Amniotic epithelial cell (primary cell): ENCODE measurements at places on chromosomes 7 and 10.
A peak's percentile ranks its signal among the peaks of the same experiment; 100 is the strongest.

DNA sequence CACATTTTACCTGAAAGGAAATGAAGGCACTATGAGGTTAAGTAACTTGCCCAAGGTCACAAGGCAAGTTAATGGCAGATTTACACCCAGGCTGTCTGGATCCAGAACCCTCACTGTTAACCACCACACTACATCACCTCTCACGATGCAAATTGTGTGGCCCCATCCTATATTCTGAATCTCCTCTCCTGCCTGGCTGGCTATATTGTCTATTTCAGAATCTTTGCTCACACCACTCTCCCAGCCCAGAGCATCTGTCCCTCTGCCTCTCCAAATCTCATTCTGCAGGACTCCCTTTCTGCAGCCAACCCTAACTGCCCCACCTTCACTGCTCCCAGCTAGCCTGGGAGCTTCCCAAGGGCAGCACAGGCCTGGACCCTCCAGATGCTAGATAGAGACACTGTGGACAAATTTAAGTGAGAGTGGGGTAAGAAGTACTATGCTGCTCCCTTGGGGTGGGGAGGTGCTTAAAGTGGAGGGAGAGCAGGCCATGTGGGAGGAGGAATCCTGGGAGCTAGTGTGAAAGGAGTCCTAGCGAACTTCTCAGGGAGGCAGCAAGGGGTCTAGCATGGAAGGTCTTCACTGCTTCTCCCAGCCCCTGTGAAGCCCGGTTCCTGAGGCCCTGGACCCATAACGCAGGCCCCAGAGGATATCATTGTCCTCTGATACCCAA is 786 bp downstream of the CUEDC2 start:
- DNase-seq = peak; percentile 19

- DNase-seq = no peak
Measured at GRCh38 chr10:71804077-71804476, 30.8 kb upstream of the VSIR start.

GRCh38 chr10:20343036-20343435 is 526.8 kb downstream of the PLXDC2 start:
- no peak for DNase-seq

DNA sequence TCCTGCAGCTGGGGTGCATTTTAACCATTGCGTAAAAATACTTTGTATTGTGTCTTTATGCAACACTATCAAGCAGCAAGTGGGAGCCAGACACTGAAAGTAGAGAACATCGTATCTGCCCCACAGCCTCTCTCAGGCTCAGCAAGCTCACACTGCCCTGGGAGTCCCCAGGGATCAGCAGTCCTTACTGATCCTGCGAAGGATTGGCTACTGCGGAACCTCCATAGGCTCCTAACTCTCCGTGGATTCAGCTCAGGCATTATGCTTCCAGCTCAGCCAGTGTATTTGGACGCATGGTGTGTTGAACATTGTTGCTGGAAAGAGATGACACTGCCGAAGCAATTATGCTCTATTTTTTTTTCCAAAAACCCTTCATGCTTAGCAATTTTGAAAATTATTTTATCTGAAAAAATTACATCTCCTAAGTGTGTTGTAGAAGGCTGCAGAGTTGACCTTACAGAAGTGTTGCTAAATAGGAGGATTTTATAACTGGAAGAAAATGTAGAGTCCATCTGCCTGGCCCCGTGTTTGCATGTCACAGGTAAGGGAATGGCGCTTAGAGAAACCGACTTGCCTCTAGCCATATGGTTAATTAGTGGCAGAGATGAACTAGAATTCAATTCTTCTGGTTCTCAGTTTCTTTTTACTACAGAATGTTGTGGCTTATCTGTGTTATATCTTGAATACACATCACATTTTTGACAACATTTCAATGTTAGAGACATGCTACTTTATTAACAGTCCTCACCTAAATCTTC is 276.4 kb upstream of the COBL start:
- no peak for DNase-seq

DNA sequence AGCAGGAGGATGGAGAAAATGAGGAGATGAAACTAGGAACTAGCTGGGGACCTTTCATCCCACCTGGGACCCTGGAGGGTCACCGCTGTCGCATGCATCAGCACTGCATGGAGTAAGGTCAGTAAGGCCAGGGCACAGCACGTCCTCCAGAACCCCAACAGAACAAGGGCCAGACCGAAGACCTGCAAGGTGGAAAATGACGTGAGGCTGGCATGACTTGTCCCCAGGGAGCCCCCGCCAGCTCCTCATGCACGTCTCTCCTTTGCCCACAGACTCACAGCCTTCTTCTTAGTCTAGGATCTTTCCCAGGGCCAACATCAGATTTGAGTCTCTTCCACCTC is 4.7 kb downstream of the ZNF488 start:
- DNase-seq = no peak

GRCh38 chr10:88392222-88392621 is 190.9 kb downstream of the RNLS start:
- DNase-seq = no peak

DNA sequence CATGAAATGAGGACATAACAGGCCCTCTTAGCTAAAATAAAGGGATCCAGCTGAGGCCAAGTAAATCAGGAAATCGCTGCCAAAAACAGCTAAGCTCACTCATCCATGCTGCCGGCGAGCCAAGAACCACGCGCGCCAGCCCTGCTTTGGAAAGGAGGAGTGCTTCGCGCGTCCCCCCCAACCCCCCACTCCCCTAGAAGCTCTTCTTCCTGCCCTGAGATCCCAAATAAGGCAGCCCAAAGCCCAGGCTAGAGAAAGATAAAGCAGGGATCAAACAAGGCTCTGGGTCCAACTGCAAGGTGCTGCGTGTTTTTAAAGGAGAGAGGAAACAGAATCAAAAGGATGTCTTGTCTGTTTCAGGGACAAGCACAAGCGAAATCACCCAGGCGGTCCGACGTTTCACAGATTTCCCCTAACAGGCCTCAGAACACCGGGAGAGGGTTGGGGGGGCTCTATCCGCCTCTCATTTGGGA is 168.3 kb upstream of the AUTS2 start:
- no peak for DNase-seq

DNA sequence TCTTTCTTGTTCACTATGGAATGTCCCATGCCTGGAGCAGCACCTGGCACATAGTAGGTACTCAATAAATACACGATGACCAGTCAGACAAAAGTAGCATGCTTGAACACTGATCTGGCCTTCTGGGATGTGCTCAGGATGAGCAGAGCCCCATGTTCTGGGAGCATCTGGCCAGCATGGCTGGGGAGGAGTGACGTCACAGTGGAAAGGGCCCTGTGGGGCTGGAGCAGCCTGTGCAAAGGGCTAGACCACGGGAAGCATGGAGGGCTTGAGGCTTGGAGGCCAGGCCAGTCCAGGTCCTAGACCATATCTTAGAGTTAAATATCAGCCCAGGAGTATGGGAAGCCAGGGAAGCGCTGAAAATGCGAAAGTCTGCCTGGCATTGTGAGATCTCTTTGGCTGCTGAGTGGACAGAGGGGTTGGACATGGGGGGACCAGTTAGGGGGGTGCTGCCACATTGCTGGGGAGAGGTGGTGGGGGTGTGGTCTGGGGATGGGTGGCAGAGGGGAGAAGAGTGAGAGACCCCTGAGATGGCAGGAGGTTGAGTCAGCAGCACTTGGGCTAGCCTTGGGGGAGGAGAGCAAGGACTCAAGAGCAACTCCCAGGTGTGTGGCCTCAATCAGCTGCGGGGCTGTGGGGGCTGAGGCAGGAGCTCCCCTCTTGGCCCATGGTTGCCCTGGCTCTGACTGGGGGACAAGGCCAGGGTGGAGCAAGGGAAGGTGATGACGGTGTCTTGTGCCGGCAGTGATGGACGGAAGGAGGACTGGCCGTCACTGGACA is 34.9 kb downstream of the ZCCHC24 start:
- DNase-seq = no peak

GRCh38 chr7:83821866-83822265 is 172.9 kb upstream of the SEMA3E start:
- no peak for DNase-seq

- DNase-seq = no peak
Measured at GRCh38 chr10:4385231-4385870, 440.7 kb upstream of the AKR1E2 start.
